RWPE2 (cell line): ENCODE measurements at places on chromosomes 4 and X.
A peak's percentile ranks its signal among the peaks of the same experiment; 100 is the strongest.

DNA sequence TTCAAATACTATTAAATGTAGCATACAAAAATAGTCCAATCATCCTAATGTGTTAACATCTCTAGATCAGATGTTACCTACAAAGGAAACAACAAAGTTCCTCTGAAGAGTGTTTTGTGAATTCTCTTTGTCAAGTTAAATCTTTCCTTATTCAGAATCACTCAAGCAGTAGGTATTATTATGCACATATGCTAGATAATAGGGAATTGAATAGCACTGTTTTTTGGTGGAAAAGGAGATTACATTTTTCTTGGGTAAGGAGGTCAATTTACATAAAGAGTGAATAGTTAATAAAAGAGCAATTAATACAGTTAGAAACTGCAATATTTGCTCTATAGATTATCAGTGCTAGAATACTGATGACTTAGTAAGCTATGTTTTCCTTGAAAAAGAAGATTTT, 130.7 kb downstream of the BTC start:
- DNase-seq: no peak

DNA sequence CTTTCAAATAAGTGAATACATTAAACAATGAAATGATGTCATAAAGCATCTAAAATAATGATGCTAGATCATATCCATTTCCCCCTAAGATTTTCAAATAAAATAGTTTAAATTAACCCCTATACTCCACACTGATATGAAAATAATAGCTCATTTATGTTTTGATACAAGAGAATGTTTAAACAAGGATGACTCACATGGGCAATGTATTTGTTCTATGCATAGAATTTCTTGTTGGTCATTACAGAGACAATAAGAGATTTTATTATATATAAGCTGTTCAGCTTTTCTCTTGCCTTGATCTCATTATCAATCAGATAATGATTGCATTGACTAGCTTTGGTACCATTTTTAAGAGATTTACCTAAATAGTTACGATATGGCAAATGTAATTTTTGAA, 411.7 kb downstream of the ARHGAP24 start:
- no peak for DNase-seq

- DNase-seq: no peak
These were observed 731.4 kb downstream of the FAT4 start for GRCh38 chr4:126046081-126046614.

DNA sequence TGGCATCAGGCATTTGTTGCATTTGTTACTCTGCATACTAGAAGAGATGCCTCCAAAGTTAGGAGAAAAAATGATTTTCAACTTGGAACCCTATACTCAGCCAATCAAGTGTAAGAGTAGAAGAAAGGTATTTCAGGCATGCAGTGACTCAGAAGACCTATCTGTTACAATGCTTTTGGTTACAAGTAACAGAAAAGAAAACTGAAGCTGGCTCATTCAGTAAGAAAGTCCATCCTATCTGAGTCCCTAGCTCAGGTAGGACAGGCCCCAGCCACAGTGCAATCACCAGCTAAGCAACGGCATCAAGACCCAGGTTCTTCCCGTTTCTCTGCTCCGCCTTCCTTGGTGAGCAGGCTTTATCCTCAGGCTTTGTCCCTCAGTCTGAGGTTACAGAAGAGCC, 23.3 kb downstream of the MECP2 start:
- DNase-seq: no peak

DNA sequence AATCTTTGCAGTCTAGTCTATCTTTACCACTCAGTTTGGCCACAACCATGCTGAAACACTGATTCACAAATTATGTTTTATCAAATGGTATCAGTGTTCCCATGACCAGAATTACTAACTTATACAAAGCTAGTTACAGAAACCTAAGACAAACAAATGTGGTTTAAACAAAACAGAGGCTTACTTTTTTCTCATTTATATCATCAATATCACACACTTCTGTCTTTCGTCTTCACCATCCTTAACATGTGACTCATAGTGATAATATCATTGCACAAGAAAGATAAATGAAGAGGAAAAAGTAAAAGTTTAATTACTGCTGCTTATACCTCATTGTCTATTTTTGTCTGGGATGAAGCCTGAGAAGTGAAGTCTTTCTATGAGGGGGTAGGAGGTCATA, 406.6 kb downstream of the PCDH10 start:
- no peak for DNase-seq

DNA sequence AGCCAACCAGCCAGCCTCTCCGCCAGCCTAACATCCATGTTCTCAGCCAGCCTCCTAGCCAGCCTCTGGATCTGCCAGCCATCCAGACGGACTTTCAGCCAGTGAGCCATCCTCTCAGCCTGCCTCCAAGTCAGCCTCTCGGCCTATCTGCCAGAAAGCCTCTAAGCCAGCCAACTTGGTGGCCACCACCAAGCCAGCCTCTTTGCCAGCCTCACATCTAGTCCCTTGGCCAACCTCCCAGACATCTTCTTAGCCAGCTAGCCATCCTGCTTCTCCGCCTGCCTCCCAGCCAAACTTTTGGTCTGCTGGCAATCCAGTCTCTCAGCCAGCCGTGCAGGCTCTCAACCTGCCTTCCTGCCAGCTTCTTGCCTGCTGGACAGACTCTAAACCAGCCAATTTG, 16.4 kb upstream of the ARAP2 start:
- no peak for DNase-seq

GRCh38 chr4:7759216-7759615, 180.4 kb downstream of the AFAP1 start:
- no peak for DNase-seq

- no peak for DNase-seq
These were observed 163.1 kb downstream of the ARAP2 start for GRCh38 chr4:36081185-36081584.

GRCh38 chr4:42281324-42282020, 115.8 kb upstream of the SHISA3 start:
- no peak for DNase-seq

DNA sequence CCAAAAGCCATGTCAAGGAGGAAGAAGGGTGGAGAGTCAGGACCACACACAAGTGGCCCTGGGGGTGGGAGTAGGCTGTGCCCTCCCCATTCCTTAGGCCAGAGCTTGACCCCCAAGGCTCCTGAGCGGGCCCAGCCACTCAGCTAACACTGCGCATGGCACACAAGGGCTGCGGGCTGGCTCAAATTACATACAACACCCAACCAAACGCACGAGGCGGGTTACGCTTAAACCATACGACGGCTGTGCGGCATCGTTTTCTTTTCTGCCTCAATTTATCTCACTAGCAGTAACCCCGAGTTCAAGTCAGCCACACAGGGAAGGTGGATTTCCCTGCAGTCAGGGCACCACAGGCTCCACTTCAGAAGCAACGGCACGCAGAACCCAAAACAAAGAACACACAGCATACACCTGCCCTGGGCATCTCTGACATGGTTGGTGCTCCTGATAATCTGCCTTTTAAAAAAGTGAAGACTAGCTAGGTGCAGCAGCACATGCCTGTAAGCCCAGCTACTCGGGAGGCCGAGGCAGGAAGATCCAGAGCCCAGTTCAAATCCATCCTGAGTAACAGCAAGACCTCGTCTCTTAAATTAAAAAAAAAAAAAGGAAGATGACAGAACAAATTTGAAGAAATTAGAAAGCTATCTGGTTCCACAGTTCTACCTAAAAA, 2.9 kb downstream of the GAK start:
- no peak for DNase-seq

GRCh38 chr4:7041801-7042502, 1.2 kb upstream of the TADA2B start:
- no peak for DNase-seq

DNA sequence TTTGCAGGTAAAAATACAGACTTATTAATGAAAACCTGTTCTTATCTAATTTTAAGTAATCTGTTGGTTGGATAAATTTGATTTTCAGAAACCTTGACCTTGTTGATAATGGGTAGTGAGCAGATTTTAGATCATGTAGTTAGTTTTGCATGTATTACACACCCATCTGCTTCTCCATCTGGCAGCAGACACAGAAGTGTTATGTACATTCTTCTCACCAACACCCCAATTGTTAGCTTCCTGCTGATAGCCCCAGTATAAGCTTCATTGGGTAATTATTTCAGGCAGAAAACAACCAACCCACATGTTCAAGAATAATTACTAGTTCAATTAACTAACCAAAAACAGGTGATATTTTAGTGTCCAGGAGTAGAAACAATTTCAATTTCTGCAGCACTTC, 1740.5 kb upstream of the AGA start:
- no peak for DNase-seq

GRCh38 chr4:102560571-102561341, 59.6 kb downstream of the NFKB1 start:
- DNase-seq: no peak

DNA sequence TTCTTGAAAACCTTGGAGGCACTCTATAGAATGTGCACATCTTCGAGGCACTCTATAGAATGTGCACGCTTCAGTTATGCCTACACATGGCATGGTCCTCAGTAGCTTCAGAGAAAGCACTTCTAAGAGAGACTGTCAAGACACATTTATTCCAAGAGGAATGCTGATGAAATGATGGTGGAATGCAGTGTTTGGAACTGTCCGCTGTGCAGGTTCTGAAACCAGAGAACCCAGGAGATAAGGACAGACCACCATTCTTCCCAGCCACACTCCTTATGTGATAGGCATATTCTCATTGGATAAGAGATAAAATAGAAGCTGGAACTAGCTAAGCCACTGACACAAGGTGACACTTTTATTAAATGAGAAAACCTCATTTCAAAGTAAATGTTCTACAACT, 263.3 kb downstream of the NLGN4X start:
- no peak for DNase-seq

- DNase-seq: no peak
These were observed 12.6 kb downstream of the BCOR start for GRCh38 chrX:40085102-40085551.

DNA sequence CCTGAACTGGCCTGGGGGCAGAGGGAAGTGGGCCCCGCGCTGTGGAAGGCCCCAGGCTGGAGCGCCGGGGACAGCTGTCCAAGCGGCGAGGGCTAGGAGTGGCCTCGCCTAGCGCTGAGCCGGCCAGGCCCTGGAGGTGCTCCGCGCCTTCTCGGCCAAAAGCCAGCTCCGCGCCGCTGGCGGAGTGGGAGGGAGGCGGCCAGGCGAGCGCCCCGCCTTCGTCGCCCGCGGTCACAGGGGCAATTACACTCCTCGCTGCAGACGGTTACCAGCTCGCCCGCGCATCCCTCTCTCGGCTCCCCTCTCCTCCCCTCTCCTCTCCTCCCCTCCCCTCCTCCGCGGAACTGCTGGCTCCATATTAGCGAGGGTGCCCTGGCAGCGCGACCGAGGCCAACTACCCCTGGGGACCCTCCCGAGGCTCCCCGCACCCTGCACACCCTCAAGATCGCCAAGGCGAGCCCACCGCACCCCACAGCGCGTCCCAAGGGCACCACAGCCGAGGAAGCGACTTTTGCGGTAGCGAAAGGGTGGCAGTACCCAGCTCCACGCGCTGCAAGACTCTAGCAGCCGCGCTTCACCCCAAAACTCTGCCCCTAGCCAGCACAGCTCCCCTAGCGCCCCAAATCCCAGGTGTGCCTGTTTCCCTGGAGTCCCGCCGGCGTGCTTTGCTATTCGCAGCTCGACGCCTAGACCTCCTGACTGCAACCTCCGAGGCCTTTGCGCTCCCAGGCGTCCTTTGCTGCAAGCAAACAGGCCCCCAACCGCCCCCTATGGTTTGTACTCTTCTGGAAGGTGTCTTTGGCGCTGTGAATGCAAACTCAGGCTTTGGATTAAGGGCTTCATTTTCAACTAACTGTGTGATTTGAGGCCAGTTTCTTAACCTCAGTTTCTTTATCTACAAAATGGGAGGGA, 91.4 kb downstream of the BCOR start:
- no peak for DNase-seq

GRCh38 chrX:130975947-130976346, 72.9 kb upstream of the ENOX2 start:
- no peak for DNase-seq

GRCh38 chr4:101208171-101208570, 139.2 kb downstream of the PPP3CA start:
- no peak for DNase-seq

- DNase-seq: no peak
These were observed 3.7 kb upstream of the FAT1 start for GRCh38 chr4:186727169-186727976.

DNA sequence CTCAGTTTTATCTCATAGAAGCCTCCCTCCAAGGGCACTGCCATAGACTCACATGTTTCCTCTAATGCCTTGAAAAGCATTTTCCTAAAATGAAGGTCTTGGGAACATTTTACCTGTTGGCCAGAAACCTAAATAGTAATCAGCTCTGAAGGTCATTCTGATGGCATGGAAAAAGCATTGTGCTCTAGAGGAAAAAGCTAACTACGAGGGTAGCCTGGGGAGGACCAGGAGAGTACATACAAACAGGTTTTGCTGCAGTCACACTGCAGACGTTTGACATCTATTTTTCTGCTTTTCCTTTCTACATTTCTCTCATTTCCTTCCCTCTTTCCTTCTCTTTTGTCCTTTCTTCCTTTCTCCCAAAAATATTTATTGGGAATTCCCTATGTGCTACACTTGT, 103.3 kb upstream of the SORBS2 start:
- no peak for DNase-seq

GRCh38 chr4:128560754-128561495, 248.6 kb upstream of the JADE1 start:
- no peak for DNase-seq

GRCh38 chrX:154603438-154604430, 15.3 kb downstream of the CTAG1B start:
- peak; percentile 77 for DNase-seq

GRCh38 chr4:23291139-23291538, 598.4 kb downstream of the GBA3 start:
- DNase-seq: no peak

- DNase-seq: no peak
These were observed 843.4 kb downstream of the FSTL5 start for GRCh38 chr4:161320377-161320776.

- no peak for DNase-seq
These were observed 1.2 kb downstream of the NLGN4X start for GRCh38 chrX:6227453-6227835.

DNA sequence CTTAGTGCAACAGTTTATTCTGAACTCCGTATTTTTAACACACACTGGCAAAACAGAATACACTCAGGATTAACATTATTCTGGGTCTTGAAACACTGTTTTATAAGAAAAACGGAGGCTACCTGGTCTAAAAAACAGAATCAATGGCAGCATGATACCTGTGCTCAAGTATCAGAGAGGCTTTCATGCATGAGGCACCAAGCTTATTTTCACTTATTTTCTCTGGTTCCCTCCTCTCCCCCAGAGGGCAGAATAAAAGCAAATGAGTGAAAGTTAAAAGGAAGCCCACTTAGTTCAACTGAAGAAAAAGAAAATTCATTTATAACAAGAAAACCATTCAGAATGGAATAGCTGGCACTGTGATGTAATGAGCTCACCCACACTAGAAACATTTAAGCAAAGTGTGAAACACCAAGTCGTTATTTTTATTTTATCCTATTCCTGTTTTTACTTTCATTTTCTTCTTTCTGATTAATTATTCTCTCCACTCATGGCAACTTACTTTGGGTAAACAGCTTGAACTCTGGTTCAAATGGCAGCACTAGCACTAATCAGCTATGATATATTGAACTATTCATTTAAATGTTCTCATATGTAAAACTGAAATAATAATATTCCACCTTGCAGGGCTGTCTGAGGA, 211.8 kb downstream of the PPP3CA start:
- DNase-seq: no peak
